Heart right ventricle (tissue), 16 donors: ENCODE measurements at places on chromosomes 1 and 21. TPM values are rescaled to one million over a fixed set of nuclear protein-coding genes. Genes with fewer than 3 reads are reported as not detected.

Gene SHISA4
- 72.6 TPM for polyA plus RNA-seq

- no peak for DNase-seq
Observed at GRCh38 chr1:56827711-56828110, 8.5 kb upstream of the FYB2 start.

Gene LYPD8
- polyA plus RNA-seq = not detected

DNA sequence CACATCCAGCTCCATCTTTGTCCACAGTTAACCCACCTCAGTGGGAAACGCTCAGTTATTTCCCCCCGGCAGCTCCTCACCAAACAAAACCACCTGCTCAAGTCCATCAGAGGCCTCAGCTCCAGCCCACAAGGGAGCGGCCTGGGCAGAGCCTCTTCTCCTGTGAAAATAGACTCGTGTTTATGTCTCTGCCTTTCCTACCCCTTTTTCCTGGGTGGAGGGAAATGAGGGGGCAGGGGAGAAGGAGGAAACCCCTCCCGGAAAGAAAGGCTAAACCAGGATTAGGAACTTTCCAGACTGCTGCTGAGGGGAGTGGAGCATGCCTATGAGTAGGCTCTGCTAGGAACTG, 81.6 kb downstream of the PAX7 start:
- DNase-seq = no peak

- no peak for DNase-seq
Observed at GRCh38 chr21:34536820-34537219, 24.8 kb upstream of the KCNE1 start.

- DNase-seq = peak; percentile 65
Observed at GRCh38 chr1:155207806-155208540, at the start of gene THBS3. THBS3 (minus strand) TSS chr1:155207897; CDS start chr1:155207876, 21 bp downstream.

GRCh38 chr21:33541105-33541711, 709 bp downstream of the GART start:
- DNase-seq = no peak
